ENCODE measurements at places on chromosomes 13 and 19. TPM values are rescaled to one million over a fixed set of nuclear protein-coding genes. Genes with fewer than 3 reads are reported as not detected.

CDC42EP5 gene
- total RNA-seq, result 9.5 TPM

ZNF555 gene
- total RNA-seq, result 7.7 TPM

ZNF729 gene
- total RNA-seq, result not detected

ZNF575 gene
- not detected for total RNA-seq

CBY2 gene
- total RNA-seq, result not detected

AMH gene
- 14.1 TPM for total RNA-seq

CACNG8 gene
- total RNA-seq, result 0.06 TPM

HNRNPA1L2 gene
- total RNA-seq, result 3.3 TPM

SLITRK1 gene
- total RNA-seq, result 0.06 TPM

ERICH4 gene
- not detected for total RNA-seq

ZNF415 gene
- total RNA-seq, result 2.4 TPM

DNA sequence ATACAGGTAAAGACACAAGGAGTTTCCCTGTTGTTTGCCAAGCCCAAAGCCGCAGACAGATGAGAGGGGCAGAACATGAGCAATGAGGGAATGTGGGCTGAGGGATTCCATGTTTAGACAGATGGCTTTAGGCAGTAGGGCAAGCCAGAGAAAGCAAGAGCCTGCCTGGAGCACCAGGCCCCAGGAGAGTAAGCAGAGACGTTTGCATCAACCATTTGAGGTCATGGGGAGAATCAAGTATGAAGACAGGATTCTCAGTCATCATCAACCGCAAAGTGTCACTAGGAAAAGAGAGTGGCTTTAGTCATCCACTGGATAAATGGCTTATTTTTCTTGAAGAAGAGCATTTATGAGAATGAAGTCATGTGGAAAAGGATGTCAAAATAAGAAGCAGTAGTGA is 184.7 kb downstream of the COG6 start:
- peak; percentile 7 for DNase-seq

- DNase-seq, result peak; percentile 19
Measured at GRCh38 chr19:16654627-16655026, 5.3 kb downstream of the SMIM7 start.

- peak; percentile 67 for DNase-seq
Measured at GRCh38 chr19:11963566-11964355, 1.1 kb upstream of the ZNF763 start.

DNA sequence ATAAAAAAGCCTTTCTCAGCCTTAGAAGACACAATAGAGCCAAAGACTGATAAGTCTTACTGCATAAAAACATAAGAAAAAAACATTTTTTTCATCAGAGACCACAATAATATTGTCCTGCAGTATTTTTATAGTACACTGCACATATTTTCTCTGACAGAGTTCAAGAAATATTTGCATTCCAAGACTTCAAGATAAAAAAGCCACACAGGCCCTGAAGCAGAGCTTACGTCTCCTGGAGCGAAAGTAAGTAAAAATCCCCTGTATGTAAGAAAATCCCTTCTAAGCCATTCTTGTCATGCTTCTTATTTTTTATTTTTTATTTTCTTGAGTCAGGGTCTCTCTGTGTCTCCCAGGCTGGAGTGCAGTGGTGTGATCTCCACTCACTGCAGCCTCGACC is 755.9 kb downstream of the LIG4 start:
- no peak for DNase-seq

- DNase-seq, result peak; percentile 84
Measured at GRCh38 chr13:44300895-44301638, 72.6 kb upstream of the SERP2 start.

- DNase-seq, result no peak
Measured at GRCh38 chr13:37295573-37295972, 190.1 kb upstream of the CSNK1A1L start.

DNA sequence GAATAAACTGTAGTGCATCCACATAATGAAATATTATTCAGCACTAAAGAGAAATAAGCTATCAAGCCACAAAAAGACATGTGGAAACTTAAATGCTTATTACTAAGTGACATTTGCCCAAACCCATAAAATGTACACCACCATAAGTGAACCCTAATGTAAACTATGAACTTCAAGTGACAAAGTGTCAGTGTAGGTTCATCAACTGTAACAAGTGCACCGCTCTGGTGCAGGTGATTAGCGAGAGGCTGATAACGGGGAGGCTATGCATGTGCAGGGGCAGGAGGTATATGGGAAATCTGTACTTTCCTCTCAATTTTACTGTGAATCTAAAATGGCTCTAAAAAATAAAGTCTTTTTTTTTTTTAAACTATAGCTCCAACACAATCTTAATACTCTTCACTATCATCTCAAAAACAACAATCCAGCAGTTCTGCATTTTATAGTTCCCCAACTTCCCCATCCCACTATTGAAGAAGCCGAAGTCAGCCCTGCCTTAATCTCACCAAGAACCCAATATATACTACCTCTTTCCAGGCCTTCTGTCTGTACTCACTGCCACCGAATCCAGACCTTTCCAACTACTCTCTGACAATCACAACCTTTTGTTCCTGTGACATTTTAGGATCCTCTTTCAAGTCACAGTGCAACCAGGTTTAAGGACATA is 22.6 kb downstream of the ELF1 start:
- DNase-seq, result no peak

DNA sequence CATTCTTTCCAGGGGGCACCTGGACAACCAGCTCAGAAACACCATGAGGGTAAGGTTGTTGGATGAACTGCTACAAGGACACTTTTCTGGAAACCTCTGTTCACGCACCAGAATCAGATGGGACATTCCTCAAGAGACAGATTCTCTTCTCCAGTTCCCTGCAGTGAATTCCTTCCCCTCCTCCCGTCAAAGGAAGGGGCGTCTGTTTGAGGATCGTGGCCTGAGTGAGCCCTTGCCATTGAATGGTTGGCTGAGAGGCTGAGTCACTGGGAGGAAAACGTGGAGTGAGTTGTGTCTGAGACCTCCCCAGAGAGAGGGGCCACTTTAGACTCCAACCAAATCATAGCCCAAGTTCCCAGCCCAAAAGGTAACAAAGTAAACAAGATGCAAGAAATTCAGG is 79.4 kb upstream of the ZNF507 start:
- DNase-seq, result no peak

DNA sequence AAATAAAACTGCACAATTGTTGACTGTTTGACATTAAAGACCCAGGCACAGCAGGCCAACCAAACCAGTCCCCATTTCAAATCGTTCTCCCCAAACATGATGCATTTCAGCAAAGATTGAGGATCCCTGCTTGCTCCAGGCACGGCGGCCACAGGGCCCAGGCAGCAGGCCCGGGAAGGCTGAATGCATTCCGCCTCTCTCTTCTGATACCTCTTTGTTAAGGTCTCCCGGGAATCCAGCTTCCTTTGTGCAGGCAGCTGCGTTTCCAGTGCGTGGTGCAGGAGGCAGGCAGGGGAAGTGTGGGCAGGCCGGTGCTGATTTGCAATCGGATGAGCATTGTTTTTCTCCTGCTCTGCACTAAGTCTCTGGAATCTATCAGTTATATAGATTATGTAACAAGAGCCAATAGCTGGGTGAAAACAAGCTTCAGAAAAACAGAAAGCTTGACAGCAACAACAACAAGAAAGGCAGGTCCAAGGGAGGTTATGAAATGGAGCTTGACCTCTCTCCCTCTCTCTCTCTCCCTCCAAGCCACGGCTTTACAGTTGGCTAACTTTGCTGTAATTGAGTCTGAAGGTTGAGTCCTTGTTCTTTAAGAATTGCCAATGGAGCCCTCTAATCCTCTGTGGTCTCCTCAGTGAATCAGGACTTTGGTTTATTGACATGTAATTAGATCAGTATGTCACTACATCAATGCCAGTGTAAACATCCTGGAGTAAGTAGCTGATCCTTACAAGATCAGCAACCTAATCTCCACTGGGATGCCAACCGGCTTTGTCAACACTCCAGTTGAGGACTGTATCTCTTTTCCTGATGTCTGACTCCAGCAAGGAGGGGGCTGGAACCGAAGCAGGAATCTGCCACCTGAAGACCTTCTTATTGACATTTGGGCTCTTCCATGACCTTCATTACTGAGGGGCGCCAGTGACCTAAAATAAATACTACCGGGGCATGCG is 338.0 kb downstream of the TEX29 start:
- no peak for DNase-seq

- DNase-seq, result no peak
Measured at GRCh38 chr13:33316890-33317289, 31.3 kb upstream of the STARD13 start.

DNA sequence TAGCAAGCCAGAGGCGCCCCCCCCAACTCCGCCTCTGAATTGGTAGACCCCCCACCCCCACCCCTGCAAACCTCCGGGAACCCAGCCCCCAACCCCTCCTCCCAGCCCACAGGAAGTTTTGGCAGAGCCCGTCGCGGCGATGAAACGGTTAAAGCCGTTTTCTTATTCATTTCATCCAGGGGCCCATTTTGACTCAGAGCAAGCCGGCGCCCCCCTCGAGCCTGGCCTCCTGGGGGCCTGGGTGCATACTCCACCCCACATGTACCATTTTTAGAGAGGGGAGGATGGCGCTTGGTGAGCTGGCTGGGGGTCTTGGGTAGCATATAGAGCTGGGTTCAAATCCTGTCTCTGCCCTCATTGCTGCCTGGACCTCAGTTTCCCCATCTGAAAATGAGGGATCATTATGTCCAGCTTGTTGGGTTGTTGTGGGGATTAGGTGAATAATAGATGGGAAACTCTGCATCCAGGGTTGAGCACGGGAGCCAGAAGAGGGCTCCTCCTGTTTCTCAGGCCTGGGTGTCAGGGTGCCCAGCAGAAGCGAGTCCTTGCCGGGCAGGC is 7.9 kb upstream of the JUNB start:
- DNase-seq, result no peak

GRCh38 chr13:59677966-59678814 is 485.5 kb downstream of the DIAPH3 start:
- peak; percentile 51 for DNase-seq

DNA sequence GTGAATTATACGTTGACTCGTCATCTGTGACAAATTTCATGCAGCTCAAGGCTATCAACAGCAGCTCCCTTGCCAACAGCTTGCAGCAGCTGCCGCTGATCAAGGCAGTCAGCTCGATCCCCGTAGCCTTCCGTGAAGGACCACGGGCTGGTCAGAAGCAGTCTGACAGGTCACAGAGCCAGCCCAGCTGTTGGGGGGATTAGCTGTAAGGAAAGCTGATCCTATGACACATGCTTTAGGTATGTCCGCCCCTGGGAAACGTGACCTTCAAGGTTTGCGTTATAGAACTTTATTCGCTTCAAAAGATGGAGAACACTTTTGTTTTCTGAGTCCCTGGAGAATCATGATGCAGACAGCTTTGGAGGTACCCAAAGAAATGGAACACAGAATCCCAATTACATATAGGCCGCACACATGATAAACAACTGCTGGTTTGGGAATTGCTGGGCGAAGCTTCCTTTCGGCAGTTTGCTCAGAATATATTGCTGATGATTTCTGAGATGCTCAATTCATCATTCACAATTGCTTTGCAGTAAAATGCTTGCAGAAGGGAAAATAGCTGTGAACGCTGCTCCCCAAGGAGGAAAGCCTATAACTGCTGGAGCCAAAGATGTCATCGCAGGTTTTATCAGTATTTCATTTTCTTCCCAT is 62.6 kb upstream of the USP29 start:
- DNase-seq, result peak; percentile 99

GRCh38 chr19:57362419-57362818 is 932 bp upstream of the TRAPPC2B start:
- DNase-seq, result no peak

DNA sequence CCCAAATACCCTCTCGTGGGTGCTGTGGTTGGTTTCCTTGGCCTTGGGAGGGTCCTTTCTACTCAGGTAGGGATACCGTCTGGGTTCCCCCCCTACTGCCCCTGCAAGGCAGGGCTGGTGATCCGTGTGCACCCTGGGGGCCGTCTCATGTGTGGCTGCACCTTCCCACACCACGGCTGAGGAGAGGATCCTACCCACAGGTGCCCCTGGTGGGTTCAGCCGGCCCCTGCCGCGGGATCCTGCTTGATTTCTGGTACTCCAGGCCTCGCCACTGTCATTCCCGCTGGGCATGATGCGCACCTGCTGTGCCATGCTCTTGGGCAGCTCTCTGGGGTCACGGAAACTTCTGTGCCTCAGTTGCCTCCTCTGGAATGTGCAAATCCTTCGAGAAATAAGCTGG is 30.8 kb downstream of the EFNA2 start:
- DNase-seq, result no peak

DNA sequence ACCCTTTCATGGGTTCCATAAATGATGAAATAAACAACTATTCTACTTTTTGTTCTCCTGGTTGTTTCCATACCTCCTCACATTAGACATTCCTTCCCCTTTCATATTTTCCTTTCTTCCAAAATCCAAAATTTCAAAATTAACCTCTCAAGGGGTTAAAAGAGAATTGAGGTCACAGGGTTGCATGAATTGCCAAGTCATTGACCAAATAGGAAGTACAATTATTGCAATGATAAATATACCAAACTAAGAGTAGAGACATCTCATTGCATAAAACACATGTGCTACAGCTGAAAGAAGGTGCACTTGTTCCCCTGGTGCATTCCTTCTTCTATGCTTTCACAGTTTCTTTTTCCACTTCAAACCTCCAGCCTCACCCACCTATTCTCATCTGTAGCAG is 136.1 kb downstream of the KCTD12 start:
- no peak for DNase-seq

DNA sequence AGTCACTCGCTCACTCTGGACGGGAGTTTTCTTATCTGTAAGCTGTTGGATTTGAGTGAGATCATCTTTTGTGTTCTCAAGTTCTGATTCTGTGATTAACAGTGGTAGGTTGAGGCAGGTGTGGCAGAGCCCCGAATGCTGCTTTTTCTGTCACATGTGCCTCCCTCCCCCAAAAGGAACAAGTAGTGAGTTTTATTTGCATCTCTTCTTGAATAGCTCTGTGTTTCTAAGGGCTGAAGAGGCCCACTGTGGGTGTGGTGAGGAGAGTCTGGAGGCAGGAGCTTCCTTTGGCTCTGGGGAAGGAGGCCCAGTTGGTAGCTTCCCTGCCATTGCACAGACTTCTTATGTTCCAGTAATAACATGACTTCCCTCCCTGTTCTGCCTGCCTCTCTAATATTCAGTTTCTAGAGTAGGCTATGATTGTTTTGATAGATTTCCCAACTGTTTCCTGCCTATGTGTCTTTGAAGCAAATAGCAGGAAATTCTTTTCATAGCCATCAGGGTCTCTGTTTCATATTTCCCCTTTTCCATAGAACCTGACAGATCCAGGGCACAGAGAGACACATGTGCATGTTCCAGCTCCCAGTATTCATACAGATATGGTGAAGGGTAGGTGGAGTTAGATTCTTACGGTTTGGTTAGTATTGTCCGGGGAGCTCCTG is 23.9 kb upstream of the CXCL17 start:
- DNase-seq, result no peak

- no peak for DNase-seq
Measured at GRCh38 chr13:79778741-79779460, 297.9 kb downstream of the NDFIP2 start.

GRCh38 chr13:85694992-85695391 is 104.2 kb downstream of the SLITRK6 start:
- no peak for DNase-seq

Data from LHCN-M2 (cell line).